ENCODE measurements at places on chromosomes 2 and 18. TPM values are rescaled to one million over a fixed set of nuclear protein-coding genes. Genes with fewer than 3 reads are reported as not detected.

MC5R gene
- polyA plus RNA-seq = not detected

MYL1 gene
- polyA plus RNA-seq = 3.4 TPM

MAP2 gene
- polyA plus RNA-seq = 2.3 TPM

UGT1A10 gene
- 0.59 TPM for polyA plus RNA-seq

ANKRD62 gene
- polyA plus RNA-seq = 0.03 TPM

MYO3B gene
- 0.28 TPM for polyA plus RNA-seq

NT5DC4 gene
- polyA plus RNA-seq = not detected

FABP1 gene
- 1.1 TPM for polyA plus RNA-seq

TTR gene
- polyA plus RNA-seq = 1.1 TPM

TNS1 gene
- polyA plus RNA-seq = 39.8 TPM

SRBD1 gene
- polyA plus RNA-seq = 5.2 TPM

LYG1 gene
- 0.65 TPM for polyA plus RNA-seq

SCN7A gene
- polyA plus RNA-seq = 2.5 TPM

IL18R1 gene
- 4.8 TPM for polyA plus RNA-seq

CCBE1 gene
- 0.23 TPM for polyA plus RNA-seq

CNGA3 gene
- not detected for polyA plus RNA-seq

GKN2 gene
- polyA plus RNA-seq = 29.8 TPM

CCDC148 gene
- not detected for polyA plus RNA-seq

CAVIN2 gene
- polyA plus RNA-seq = 47.9 TPM

HOXD13 gene
- not detected for polyA plus RNA-seq

KCNK3 gene
- 9.1 TPM for polyA plus RNA-seq

EPB41L3 gene
- 9.0 TPM for polyA plus RNA-seq

CYBRD1 gene
- 9.5 TPM for polyA plus RNA-seq

NEUROD1 gene
- polyA plus RNA-seq = 0.09 TPM

CCDC138 gene
- polyA plus RNA-seq = 0.88 TPM

WDPCP gene
- 1.9 TPM for polyA plus RNA-seq

PROKR1 gene
- polyA plus RNA-seq = 1.1 TPM

FSHR gene
- polyA plus RNA-seq = not detected

C2orf80 gene
- polyA plus RNA-seq = not detected

ALPI gene
- 0.02 TPM for polyA plus RNA-seq

MARCHF4 gene
- 0.25 TPM for polyA plus RNA-seq

VWC2L gene
- not detected for polyA plus RNA-seq

KIAA2012 gene
- 0.01 TPM for polyA plus RNA-seq

SCN2A gene
- under 0.01 TPM for polyA plus RNA-seq

DLGAP1 gene
- polyA plus RNA-seq = 0.06 TPM

TFCP2L1 gene
- 1.8 TPM for polyA plus RNA-seq

MTIF2 gene
- polyA plus RNA-seq = 18.8 TPM

CD207 gene
- polyA plus RNA-seq = 0.22 TPM

NGEF gene
- polyA plus RNA-seq = 2.2 TPM

CAPN10 gene
- polyA plus RNA-seq = 13.4 TPM

CROCC2 gene
- 0.02 TPM for polyA plus RNA-seq

KCNS3 gene
- polyA plus RNA-seq = 1.9 TPM

ACVR1C gene
- polyA plus RNA-seq = 1.8 TPM

EMILIN2 gene
- polyA plus RNA-seq = 14.4 TPM

PLEKHH2 gene
- polyA plus RNA-seq = 5.4 TPM

FECH gene
- polyA plus RNA-seq = 13.9 TPM

ERICH2 gene
- polyA plus RNA-seq = 1.6 TPM

Measured in adipose tissue (tissue), 3 donors.